ENCODE measurements at places on chromosomes 7 and 10.

DNA sequence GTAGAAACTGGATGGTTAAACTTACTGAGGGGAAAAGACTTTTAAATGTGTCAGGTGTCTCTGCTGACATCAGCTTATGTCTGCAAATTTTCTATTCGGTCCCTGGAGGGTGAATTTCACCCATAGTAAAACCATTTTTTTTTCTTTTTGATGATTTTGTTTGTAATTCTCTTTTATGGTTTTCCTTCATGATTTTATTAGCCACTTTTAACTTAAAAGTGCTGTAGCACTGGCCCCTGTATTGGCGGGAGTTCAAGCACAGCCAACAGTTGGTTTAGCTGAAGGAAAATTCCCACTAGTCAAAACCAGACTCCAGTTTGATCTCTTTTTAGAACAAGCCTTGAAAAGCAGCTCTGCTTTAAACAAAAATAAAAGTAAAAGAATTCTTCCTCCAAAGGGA is 5.0 kb upstream of the ITGA8 start:
- no peak for DNase-seq

DNA sequence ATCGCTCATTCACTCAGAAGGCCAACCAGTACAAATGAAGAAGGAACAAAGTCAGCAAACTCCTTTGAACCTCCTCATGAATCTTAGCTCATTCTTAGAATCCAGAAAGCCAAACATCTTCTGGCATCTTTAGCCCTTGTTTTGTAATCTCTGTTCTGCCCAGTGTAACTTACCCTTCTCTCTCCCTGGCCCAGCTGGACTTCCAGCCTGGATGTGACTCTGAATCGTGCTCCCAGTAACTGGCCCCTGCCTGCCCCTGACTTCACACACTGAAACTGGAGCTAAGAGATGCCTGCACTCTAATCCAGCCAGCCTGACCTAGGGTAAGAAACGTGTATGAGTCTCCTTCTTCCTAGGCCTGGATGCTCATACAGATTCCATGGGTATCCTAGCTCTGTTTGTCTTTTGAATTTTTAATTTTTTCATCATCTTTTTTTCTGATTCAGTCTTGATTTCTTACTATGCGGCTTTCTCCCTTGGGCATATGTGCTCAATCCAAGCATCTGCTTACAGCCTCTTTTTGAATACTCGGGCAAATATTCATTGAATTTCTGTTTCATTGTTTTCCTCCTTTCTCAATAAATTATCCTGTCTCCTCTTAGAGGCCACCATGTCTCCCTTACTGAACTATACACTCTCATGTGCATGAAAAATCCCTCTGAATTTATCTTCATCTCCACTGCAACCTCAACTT is 845.6 kb upstream of the AUTS2 start:
- DNase-seq = no peak

- no peak for DNase-seq
Measured at GRCh38 chr10:83848677-83849076, 290.6 kb upstream of the GHITM start.

GRCh38 chr10:1570416-1571051 is 166.8 kb downstream of the ADARB2 start:
- DNase-seq = no peak

GRCh38 chr10:114824391-114824790 is 2.8 kb downstream of the FHIP2A start:
- no peak for DNase-seq

- DNase-seq = no peak
Measured at GRCh38 chr10:116654816-116655215, 34.1 kb downstream of the PNLIPRP2 start.

- peak; percentile 60 for DNase-seq
Measured at GRCh38 chr10:12350167-12350872, 973 bp downstream of the CAMK1D start.

DNA sequence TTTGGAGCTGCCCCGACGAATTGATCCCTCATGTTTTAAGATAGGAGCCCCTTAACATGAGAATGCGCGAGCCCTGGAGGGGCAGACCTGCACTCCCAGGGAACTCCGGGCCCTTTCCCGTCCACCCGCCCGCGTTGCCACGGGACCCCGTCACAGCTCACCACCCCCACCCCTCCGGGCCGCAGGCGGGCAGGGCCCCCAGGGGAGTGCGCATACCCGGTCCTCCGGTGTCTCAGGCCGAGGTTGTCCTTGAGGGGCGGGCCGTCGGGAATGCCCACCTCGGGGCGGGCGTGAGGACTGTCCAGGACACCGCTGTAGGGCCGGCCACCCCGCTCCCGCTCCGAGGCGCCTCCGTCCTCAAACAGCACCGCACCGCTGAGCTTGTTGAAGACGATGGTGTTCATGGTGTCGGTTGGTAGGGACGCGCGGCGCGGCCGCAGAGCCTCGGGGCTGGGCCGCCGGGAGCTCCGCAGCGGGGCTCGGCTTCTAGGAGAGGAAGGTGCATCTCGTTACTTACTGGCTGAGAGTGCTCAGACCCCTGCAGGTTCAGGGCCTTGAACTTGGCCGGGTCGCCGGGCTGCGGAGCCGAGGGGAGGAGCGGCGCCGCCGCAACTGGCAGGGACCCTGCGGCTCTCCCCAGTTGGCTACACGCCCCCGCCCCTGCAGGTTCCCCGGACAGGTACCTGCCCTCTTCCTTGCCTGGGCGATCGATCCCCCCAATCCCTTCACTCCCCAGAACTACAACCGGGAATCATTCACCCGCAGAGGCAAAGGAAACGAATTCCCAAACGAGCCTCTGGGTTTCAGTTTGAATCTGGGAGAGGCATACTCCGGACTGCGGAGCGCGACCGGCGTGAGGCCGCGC is 2.4 kb downstream of the MKX start:
- DNase-seq = peak; percentile 18

- DNase-seq = no peak
Measured at GRCh38 chr10:132103116-132103910, 37.6 kb downstream of the JAKMIP3 start.

GRCh38 chr10:109374215-109374614 is 549.1 kb downstream of the XPNPEP1 start:
- DNase-seq = no peak

DNA sequence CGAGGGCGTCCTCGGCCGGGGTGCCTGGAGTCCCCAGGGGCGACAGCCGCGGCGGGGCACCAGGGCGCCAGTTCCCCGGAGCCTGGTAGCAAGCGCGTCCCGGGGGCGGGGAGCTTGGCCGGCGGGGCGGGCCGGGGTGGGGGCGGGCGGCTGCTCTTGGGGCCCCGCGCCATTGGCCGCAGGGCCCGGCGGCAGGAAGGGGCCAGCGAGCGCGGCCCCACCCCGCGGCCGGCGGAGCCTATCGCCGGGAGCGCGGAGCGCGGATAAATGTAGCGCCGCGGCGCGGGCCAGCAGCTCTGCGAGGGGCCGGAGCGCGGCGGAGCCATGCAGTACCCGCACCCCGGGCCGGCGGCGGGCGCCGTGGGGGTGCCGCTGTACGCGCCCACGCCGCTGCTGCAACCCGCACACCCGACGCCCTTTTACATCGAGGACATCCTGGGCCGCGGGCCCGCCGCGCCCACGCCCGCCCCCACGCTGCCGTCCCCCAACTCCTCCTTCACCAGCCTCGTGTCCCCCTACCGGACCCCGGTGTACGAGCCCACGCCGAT is at the start of gene HHEX:
HHEX (plus strand) TSS at position 293 of the 548 bp plus-strand sequence; CDS start at position 325, 32 bp downstream.
- DNase-seq = peak; percentile 42

DNA sequence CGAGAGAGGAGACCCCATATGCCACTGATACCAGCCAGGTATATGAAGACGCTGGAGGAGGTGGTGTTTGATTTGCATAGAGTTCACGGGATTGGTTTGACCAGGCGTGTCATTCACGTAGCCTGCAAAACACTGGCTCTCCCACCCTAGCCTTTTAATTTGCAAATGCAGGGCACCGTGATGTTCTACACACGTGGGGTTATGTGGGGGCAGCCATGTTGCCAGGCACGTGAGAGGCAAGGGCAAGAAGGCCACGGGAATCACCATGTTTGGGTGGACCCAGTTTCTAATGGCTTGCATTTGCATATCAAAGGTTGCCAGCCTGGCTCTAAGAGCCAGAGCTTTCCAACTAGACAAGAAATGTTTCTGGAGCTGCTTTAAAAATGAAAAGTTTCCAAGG is 117.2 kb upstream of the LYZL1 start:
- DNase-seq = no peak

- no peak for DNase-seq
Measured at GRCh38 chr10:15351099-15351820, 19.8 kb downstream of the FAM171A1 start.

GRCh38 chr10:79025199-79025832 is 43.5 kb upstream of the ZMIZ1 start:
- DNase-seq = peak; percentile 58

DNA sequence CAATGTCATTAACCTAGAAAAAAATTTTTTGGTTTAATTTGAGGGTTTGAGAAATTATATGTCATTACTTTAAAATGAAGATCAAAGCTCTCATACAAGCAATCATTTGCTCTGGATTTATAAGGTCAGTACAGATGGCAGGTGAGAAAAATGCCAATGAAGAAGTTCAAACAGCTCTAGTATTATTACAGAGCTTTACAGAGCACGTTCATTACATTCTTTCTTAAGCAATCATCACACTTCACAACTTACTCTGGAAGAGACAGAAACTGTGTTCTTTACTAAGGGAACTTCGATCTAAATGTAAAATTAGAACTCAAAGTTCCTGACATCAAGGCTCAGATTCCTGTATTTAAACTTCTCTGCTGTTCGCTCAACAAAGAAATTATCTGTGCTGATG is 153.4 kb downstream of the ATE1 start:
- no peak for DNase-seq

DNA sequence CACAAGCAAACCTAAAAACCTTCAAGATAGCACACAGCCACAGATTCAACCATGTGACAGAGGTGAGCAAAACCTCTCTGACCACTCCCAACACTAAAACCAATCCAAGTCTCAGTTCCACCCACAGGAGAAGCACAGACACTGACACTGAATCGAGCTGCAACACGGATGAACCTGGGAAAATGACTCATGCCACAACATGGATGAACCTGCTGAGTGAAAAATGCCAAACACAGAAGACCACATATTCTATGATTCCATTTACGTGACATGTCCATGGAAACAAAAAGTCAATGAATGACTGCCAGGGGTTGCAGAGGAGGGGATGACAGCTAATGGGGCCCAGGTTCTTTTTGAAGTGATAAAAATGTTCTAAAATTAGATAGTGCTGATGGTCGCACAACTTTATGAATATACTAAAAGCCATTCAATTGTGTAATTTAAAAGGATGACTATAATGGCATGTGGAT is 22.0 kb downstream of the CYTH3 start:
- no peak for DNase-seq

DNA sequence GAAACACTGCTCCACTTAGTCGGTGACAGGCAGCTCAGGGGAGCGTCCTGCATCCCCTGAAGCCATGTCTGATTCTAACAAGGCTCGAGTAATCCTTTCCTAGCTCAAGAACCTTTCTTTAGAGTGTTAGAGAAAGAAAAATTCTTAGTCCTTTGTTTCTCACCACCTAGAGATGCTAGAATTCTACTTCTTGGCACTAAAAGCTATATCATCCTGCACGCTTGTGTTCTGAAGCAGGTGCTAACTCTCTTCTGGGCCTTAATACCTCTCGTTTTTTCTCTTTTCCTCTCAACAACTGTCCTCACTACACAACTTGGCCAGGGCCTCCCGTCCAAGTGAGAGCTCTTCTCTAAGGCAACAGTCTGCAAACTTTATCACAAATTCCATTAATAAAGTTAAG is at the start of gene LYZL2:
LYZL2 (minus strand) TSS at position 101 of the 400 bp plus-strand sequence. CDS start 2,838 bp downstream, outside the sequence.
- no peak for DNase-seq

- no peak for DNase-seq
Measured at GRCh38 chr7:98984126-98984525, 105.8 kb downstream of the TRRAP start.

DNA sequence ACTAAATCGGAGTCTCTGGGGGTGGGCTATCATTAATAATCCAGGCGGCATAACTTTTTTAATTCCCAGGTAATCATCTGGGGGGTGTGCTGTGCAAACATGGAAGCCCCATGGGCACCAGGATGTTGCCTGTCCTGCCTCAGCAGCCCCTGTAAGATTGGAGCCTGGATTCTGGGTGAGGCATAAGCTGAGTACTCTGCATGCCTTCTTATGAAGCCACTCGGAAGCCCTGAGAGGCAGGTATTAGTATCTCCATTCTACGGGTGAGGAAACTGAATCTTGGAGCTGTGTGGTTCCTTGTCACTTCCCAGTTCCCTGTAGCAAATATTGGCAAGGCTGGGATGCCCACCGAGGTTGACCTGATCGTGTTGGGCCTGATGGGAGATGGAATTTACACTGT is 7.4 kb upstream of the OPN4 start:
- no peak for DNase-seq

GRCh38 chr7:100586266-100587025 is at the start of gene FBXO24:
Gene FBXO24, plus strand, starts transcription at chr7:100586328. Its CDS starts 298 bp downstream, at chr7:100586626.
- DNase-seq = peak; percentile 100

DNA sequence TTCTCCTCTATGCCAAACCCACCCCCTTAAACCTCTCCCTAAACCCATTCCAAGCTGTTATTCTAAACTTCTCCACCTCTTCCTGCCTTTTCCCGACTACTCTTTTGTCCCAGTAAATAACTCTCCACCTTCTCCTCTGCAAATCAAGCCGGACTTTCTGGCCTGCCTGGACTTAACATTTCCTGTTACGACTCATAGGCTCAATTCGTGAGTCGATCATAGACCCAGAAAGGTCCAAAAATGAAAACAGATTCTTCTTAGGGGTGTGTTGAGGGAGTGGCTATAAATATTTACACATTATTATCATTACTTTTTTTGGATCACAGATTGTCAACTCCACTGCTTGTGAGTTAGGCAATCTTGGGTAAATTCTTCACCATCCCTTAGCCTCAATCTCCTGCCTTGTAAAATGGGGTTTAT is 59.0 kb upstream of the HABP2 start:
- DNase-seq = no peak

GRCh38 chr7:156222611-156223010 is 410.3 kb upstream of the SHH start:
- DNase-seq = no peak

- DNase-seq = no peak
Measured at GRCh38 chr7:45267262-45267661, 109.7 kb downstream of the RAMP3 start.

DNA sequence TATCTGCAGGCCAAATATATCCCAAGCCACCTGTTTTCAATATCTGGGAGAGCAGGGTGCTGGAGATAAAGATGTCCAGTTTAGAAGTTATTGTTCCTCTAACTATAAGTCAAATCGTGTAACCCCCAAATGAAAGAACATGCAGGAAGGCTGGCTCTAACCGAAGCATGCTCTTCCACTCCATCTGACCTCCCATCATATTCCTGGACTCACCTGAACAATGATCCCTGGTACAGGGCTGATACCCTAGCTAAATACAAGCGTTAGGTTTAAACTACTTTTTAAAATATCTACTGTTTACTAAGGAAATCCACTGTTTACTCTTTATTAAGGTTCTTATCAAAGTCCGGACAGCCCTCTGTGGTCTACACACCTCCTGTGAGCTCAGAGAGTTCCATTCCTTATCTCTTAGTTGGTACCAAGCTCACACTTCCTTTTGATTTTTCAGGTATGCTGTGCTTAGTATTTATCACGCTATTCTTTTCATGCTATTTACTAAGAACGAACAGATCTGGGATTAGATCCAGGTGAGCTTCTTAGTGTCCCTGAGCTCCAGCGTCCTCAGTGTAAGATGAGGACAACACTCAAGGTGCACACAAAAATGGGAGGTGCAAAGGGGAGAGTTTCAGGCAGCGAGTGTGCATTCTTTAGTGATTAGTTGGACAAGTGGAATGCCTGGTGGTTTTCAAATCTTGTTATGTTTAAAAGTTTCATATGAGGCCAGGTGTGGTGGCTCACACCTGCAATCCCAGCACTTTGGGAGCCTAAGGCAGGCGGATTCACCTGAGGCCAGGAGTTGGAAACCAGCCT is 23.6 kb upstream of the COBL start:
- no peak for DNase-seq

Measured in CD4-positive, alpha-beta T cell treated with Interleukin-6 for 4 hours (primary cell).